Stimulated activated naive CD4-positive, alpha-beta T cell (primary cell): ENCODE measurements at places on chromosomes 16 and 17.

- DNase-seq: no peak
These were observed 37.3 kb downstream of the PLCG2 start for GRCh38 chr16:81816351-81816750.

DNA sequence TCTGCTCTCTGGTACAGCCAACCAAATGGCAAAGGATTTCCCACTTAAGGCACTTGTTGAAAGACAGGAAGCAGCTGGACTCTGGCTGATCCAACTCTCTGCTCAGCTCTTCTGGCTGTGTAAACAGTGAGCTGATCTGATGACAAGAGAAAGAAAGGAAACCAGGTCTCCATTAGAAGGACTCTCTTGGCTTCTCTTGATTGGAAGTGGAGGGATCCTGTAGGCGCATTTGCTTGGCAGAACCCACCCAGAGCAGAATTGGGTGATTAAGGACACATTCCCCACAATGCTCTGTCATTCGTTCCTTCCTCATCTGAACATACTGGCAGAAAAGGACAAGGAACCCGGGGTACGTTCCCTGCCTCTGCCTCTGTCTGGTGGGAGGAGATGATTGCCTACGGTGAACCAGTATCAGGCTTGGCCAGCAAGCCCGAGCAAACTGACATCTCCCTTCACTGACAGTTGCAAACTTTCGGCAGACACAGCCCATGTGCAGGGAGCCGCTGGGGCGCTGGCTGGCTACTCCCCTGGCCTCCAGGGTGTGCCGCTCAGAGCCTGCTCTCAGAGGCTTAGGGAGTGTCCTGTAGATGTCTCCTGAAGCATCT is 29.1 kb downstream of the LDHD start:
- DNase-seq: no peak

DNA sequence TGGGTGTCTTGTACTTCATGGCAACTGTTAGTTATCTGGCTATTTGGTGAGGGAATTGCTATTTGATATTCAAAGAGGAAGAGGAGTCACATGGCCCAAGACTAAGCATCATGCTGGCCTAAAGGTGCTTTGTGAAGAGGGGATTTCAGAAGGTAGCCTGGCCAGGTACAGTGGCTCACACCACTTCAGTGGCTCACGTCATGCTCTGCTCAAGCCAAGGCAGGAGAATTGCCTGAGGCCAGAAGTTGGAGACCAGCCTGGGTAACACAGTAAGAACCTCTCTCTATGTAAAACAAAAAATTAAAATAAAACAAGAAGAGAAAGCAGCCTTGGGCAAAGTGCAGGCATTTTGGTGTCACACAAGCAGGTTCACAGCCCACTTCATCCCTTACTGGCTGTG is 6.4 kb upstream of the MT1B start:
- no peak for DNase-seq

DNA sequence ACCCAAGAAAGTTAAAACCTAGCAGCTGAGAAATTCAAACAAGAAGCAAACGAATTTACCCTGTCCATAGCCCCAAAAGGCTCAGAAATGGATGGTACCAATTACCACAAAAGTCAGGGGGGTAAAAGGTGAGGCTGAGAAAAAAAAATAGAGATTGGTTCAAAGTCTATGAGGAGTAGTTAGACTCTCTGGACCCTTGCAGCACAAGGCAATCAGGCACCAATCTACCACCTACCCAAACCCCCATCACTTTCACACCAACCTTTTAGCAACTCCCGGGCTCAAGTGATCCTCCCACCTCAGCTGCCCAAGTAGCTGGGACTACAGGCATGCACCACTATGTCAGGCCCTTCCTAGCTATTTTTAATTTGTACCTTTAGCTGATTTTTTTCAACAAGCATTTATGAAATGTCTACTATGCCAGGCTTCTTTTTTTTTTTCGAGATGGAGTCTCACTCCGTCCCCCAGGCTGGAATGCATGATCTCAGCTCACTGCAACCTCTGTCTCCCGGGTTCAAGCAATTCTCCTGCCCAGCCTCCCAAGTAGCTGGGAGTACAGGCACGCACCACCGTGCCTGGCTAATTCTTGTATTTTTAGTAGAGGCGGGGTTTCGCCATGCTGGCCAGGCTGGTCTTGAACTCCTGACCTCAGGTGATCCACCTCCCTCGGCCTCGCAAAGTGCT is 40.8 kb downstream of the USP32 start:
- no peak for DNase-seq

DNA sequence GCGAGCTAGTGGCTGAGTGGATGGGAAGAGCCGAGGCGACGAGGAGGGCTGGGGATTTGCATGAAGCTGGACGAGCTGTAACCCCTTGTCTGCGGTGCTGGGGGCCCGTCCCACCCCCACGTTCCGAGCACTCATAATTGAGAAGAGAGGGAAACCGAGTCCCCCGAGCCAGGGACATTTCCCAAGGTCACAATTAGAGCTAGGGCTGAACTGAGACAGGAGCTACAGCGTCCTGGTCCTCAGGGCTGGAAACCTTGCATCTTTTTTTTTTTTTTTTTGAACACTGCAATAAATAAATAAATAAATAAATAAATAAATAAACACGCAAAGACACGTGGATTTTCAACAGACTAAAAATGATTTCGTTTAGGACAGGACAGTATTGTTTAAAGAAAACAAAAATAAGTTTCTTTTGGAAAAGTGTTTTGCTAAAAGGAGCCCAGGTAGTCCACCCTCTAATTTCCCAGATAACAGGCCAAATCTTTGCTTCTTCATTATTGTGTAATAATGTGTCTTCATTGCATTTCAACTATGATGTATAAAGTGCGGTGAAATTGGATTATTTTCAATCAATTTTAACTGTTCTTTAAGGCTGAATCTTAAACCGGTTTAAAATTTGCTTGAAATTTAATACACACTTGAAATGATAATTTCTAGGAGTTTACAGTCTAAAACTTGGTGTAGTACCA is 992 bp downstream of the GDPD1 start:
- DNase-seq: no peak

GRCh38 chr17:71628306-71628705 is 492.5 kb upstream of the SOX9 start:
- no peak for DNase-seq

GRCh38 chr16:21625026-21625425 is 25.6 kb downstream of the METTL9 start:
- no peak for DNase-seq

DNA sequence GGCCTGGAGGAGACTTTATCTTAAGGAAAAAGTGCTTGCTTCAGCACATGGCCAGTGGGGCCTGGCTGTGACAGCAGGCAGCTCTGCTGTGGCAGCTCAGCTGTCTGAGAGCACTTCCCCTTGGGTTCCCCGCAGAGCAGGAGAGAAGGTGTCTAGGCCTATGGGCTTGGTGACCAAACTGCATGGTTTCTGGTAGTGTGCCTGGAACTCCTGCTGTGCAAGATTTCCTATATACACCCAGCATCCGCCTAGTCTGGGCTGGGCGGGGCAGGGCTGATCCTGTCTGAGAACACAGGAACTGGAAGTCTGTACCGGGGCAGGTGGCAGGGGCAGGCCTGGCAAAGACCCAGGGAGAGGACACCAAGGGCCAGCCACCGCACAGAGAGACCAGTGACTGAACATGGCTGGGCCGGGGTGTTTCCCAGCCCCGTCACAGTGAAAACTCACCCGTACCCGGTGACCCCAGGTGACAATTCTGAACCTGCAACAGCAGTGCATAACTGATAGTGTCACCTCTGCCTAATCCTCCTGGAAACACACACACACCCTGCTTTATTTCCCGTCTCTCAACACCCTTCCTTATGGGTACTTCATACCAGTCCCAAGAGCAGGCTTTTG is 39.3 kb downstream of the CHD9 start:
- no peak for DNase-seq

- no peak for DNase-seq
These were observed 321.3 kb downstream of the SEC14L1 start for GRCh38 chr17:77462090-77462489.

GRCh38 chr17:74140282-74140681 is 63.2 kb upstream of the RPL38 start:
- DNase-seq: no peak

DNA sequence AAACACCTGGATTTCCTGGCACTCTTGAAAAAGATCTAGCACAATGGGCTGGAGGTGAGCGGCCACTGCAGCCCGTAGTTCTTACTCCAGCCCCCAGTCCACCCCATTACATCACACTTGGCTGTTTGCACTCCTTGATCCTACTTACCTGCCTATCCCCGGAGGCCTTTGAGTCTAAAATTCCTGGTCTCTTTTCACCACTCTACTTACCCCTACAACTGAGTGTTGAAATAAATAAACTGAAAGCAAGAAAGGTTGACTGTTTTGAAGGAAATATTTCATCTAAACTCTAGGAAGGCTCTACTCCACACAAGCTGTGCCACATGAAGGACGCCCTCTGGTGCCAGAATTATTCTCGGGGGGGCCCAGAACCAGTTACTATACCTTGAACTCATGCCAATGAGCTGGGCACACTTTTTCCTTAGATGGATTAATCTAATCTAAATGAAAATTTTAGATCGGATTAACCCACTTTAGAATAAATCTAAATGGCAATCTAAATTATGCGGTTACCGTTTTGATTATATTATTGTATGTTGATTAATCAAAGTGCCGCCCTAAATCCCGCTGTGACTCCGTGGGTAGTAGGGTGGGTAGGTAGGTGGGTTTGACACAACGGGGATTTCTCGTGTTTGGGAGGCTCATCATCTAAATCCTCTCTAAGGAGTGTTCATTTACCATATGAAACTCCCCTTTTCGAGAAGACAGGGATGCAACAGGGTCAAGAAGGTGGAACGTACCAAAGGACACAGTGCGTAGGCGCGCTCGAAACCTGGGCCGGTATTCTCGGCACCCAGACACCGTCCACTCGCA is 651 bp upstream of the EIF1 start:
- no peak for DNase-seq

GRCh38 chr16:89821438-89822187 is 5.2 kb upstream of the FANCA start:
- DNase-seq: no peak

DNA sequence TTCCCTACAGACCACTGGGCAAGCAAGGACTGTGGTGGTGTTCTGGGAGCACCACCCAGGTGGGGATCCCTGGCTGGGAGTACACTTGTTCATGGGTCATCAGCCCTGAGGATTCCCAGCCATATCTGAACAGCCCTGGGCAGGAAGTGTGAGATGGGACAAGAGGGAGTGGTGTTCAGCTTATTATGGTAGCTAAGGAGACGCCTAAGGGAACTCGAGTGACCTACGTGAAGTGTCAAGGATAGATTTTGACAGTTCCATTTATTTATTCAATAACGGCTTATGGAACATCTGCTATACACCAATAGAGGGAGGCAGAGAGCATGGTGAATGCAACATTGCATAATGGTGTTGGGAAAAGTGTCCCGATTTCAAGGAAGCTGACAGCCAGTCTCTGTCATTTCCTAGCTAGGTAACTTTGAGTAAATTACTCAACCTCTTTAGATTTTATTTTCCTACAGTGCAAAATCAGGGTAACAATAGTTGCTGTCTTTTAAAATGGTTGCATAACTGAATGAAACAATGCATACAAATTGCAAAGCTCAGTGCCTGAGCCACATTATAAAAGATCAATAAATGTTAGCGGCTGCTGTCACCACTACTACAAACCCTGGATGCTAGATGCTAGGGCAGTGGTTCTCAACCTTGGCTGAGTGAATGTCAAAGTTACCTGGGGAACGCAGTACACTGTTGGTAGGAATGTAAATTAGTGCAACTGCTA is 534.1 kb downstream of the GRIN2A start:
- DNase-seq: no peak

DNA sequence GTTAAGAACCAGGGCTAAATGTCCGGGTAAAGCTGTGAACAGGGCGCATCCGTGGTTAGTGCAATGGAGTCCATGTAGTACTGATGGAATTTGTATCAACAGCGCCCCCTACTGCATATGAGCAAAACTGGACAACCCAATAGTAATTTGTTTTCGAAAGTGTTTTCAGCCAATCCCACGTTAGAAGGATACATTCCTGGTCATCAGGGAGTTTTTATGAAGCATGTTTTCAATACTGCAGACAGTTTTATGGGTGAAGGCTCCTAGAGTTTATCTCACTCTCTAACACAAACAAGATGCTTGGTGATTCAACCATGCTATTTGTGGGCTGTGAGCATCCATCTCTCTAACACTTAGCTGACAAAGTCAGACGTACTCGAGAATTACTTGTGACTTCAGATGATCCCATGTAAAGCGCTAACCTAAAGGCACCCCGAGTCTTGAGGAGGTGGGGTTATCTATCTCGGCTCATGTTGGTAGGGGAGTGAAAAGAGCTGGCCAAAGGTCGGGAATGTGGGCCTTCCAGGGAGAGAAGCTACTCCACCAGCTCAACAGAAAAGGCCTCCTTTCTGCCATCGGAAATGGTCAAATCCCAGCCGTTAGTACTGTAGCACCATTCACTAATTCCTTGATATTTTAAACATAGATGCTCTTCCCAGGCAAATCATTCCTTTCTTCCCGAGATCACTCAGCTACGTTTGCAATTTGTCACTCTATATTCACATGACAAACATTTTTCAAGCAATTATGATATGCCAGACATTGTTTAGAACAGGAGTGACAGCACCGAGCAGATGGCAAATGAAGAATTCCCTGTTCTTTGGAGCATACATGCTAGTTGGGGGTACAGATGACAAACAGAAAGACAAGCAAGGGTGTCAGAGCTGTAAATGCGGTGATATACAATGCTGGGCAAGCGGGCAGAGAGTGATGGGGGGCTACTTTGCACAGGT is 46.9 kb upstream of the HNF1B start:
- DNase-seq: peak; percentile 30

DNA sequence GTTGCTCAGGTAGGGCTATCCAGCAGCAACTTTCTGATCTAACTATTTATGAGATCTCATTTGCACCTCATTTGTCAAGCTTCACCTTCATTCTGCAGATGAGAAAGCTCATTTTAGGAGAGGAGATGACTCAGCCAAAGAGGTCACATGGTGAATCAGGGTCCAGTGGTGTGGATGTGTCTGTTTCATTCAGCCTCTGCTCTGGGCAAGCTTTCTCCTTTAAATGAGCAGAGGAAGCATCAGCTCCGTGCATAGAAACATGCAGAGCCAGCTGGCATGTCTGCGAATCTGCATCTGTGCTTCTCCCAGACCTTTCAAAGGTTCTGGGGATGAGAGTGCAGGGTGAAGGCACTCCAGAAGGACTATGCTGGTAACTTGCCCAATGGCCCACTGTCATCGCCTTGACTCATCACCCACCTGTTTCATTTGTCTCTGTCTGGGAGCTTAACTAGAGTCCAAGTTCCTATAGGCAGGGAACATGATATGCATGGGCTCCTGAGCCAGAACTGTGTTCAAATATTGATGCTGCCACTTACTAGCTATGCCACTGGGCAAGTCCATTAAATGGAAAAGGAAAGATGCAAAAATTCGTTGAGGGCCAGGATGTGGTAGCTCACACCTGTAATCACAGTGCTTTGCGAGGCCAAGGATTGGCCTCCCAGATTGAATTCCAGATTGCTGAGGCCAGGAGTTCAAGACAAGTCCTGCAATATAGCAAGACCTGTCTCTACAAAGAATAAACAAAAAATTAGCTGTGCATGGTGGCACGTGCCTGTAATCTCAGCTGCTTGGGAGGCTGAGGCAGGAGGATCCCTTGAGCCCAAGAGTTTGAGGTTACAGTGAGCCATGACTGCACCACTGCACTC is 67.1 kb upstream of the NLK start:
- DNase-seq: no peak

GRCh38 chr17:20280851-20281250 is 186.5 kb downstream of the LGALS9B start:
- DNase-seq: no peak
